ENCODE measurements at places on chromosomes 4 and X. TPM values are rescaled to one million over a fixed set of nuclear protein-coding genes. Genes with fewer than 3 reads are reported as not detected.
A peak's percentile ranks its signal among the peaks of the same experiment; 100 is the strongest.

DNA sequence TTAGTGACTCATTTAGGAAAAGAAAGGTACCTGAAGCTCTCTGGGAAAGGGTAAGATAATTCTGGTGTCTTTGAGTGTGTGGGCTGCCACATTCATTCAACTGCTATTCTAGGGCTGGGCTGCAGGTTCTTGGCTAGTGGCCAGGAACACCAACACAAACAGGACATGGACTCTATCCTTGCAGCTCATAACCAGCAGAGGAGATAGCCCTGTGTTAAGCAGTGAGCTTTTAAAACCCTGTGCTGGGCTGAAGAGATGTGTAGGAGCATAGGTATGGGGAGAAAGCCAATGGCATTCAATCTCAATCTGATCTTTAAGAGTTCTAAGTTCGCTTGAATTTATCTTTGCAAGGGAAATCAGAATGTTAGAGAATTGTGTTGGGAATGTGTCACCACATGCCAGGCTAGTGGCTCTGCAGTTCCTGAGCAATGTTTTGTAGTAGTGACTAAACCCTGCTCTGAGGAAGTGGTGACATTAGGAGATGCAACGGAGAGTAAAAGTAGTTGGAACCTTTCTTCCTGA, 39.2 kb downstream of the SGMS2 start:
- peak; percentile 27 for DNase-seq

DNA sequence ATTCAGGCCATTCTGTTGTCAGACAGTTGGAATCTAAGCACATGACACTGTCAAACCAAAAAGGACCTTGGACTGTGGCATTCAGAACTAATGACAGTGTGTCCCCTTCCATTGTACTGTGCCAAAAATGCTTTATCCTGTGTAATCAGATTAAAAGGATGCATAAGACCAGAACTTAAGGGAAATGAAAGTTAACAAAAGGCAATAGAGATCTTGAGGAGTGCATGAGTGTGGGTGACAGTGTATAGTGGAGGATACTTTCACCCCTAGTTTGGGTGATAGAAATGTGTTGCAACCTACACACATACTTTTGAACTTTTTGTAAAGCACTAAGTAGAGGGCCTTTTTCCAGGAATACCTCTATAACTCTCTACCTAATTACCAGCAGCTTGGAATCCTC, 4.5 kb downstream of the CYSLTR1 start:
- no peak for DNase-seq

GRCh38 chrX:56279863-56280262, 47.7 kb downstream of the KLF8 start:
- no peak for DNase-seq

DNA sequence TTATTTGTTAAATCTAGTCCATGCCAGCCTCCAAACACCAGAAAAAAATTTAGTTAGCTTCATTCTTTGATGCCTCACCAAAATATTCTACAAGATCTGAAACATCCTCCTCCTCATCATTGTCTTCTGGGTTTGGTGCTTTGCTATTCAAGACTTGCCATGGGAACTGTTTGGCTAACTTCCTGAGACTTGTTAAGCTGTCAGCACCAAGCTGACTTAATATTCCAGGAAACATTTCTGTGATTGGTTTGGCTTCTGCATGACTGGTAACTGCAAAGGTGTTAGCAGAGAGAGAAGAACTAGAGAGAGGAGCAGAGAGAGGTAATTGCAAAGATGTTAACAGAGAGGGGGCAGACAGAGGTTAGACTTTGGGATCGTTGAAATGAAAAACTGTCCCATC, 101.3 kb downstream of the PALLD start:
- DNase-seq, result no peak

The DMP1 gene
- total RNA-seq, result not detected

DNA sequence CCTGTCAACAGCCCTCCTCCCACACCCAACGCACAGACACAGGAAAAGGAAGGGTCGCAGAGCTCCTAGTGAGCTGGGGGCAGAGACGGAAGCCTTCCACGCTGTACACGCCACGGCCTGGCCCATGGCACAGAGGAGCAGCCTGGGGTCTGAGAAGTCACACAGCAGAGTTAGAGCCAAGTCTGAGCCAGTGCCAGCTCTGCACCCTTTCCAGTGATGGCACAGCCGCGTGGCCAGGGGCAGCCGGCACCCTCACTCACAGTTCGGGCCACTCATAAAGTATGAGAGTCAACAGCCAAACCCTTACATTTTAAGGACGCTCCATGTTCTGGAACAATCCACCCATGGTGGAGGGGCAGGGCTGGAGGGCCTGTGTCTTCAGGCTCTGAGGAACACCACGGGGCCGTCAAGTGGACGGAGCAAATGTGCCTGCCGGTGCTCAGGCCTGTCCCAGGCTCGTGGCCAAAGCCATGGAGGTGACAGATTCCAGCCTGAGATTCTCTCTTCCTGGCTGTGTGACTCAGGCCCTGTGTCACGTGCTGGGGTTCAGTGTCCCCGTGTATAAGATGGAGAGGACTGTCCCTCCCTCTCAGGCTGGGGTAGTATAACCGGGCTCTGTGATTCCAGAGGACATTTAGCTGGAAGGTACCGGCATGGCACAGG, 91.2 kb downstream of the ABLIM2 start:
- no peak for DNase-seq

DNA sequence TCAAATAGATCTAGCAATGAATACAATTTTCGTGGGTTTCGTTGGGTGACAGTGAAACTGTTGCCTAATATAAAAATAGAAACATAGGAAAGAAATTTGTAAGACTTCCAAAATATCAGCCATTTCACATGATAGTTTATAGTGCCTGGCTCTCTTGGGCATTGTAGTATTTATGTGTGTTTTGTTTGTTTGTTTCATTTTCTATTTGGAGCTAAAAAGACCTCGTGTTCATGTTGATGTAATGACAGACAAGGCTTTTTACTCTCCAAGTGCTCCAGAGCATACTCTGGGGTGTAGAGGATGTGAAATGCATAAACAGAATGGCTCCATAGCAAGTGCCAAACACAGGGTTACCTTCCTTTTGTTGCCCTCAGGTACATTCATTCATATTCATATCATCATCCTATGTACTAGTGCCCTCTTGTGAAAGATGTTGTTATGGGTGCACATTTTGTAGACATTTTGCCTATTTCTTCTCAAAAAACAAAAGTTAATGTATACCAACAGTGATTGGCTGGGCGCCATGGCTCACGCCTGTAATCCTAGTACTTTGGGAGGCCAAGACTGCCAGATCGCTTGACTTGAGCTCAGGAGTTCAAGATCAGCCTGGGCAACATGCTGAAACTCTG, 100.7 kb upstream of the AMOT start:
- DNase-seq, result no peak

DNA sequence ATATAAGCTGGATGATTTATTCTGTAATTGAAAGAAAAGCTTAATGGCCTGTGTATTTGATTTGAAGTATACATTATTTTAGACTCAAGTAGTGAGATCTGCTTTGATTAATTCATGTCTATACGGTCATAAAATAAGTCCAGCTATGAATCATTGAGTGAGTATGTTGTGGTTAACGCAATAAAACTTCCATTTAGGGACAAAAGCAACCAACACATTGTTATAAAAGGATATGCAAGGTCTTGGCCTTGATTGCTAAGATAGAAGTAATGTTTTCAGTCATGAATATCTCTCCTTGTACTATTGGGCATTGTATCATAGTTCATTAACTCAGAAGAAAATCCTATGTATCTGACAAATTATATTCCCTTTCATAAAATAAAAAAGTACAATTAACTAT, 162.1 kb downstream of the EPHA5 start:
- DNase-seq, result peak; percentile 64

The PPP1R2C gene
- total RNA-seq, result not detected

DNA sequence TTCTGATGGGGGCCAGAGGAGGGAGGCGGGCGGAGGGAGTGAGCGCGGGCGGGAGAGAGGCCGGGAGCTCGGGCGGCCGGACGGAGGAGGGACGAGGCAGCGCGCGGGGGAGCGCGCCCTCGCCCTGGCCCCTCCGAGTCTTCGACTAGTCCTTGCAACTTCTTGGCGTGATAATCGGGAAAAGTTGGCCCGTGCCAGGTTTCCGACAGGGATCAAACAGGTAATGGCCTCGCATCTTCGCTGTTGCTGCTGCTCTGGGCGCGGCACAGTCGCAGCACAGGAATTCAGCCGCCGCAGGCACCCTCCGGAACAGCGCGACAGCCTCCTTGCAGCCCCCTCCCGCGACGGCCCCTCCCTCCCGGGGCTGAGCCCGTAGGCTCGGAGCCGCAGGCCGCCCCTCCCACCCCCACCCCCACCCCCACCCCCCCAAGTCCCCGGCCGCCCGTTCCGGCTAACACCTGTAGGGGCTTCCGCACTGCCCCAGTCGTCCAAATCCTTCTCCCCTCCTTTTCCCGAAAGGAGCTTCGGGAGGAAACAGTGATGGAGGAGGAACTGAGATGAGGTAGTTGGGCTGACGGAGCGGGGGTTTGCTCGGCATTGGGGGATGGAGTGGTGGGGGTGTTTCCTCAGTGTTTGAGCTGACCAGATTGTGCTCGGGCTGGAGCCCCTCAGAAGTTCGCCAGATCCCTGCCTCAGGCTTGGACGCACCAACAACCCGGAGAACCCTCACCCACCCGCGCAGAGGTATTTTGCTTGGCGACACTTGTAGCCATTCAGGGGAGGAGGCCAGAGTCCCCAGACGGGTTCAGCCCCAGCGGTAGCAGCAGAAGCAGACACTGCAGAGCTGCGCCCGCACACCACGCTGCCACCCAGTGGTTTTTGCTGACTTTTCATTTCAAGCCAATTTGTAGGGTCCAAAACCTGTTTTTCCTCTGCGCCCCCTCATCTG, at the start of gene FGF13:
TSS of gene FGF13 (minus strand) at position 319 of the 949 bp plus-strand sequence. CDS start 714 bp downstream, outside the sequence.
- DNase-seq, result no peak

The CENPVL2 gene
- total RNA-seq, result not detected

- peak; percentile 24 for DNase-seq
These were observed 57.8 kb downstream of the APBB2 start for GRCh38 chr4:41156574-41156973.

DNA sequence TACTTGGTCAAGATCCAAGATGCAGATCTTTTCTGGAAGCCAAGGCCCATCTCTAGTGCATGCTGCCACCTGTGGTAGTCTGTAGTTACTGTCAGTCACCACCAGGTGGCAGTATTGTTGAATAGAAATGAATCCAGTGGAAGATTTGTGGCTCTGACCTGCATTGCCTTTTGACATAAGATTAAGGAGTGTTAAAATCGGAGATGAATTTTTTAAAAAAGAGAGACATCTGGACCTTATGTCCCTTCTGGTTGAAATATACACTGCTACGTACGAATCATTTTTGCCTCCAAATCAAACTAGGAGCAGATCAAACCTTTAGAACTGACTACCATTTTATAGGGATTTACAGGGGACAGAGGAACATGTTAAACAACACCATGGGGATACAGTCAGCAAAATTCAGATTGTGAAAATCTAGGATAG, 46.9 kb upstream of the RHOH start:
- peak; percentile 39 for DNase-seq

The NDUFB11 gene
- total RNA-seq, result 77.4 TPM

- DNase-seq, result no peak
These were observed 502.7 kb upstream of the SMIM31 start for GRCh38 chr4:164251257-164251656.

The GLUD2 gene
- total RNA-seq, result 0.55 TPM

DNA sequence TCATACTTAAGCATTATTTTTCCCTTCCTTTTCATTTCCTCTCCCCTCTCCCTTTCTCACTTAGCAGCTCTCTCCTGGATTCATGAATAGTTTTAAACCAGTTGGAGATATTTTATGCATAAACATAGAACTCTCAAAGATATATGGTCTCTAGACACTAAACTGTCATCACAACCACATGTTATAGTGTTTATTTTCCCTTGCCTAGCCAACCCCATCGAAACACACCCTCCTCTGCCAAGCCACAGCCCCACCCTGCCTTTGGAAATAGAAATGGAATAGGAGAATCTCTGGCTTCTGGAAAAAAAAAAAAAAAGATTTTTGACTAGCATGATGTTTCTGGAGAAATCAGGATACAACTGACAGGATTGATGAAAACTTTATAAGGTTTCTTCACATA, 64.8 kb upstream of the RBPJ start:
- no peak for DNase-seq

Measured in SJSA1 (cell line).